ENCODE measurements at places on chromosomes 12 and 14.

DNA sequence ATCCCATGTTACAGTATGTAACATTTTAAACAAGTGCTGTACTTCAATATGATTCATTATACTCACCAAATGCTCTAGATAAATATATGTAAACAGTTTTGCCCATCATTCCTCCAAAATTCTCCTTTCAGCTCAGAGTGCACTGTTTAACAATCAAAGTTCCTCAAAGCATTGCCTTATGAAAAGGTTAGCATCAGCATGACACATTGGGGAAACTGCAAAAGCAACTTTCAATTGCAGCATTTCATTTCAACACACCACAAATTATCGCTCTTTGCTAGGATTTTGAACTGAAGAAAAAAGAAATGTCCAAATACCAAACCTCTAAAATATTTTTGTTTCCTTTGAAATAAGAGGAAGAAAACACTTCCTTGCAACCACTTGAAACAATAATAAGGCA lies 413.2 kb downstream of the FLRT2 start:
- DNase-seq = no peak

- DNase-seq = no peak
These were observed 28.6 kb upstream of the NR1H4 start for GRCh38 chr12:100445081-100445481.

DNA sequence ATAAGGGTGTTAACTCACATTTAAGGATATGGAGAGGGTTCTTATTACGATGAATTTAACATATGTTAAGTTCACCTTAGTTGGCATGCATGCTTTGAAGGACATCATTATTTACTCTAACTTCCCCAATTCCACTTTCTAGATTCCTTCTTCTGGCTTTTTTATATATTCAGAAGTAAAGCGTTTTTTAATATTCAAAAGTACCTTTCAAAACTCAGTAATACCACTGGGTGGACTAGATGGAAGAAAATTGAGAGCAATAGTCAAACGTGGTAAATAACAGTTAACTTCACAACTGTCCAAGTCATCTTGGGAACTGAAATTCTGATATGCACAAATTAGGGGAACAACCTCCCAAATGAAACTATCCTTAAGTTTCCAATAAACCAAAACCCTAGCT lies 9.1 kb downstream of the SINHCAF start:
- no peak for DNase-seq

DNA sequence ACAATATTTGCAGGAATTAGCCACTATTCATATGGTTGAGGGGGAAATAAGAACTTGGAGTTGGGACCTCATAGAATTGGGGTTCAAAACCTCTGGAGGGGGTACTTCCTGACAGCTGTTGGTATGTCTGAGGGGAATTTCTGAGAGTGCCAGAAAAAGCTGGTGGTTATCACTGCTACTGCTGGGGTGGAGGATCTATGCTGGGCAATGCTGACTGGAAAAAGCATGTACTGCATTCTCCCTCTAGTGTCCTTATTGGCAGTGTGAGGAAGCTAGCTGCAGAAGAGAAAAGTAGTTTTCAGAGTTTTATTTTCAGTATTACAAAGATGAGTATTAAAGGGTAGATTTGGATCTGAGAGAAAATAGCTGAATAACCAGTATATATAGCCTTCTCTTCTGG lies 88.8 kb downstream of the FUT8 start:
- DNase-seq = no peak

GRCh38 chr12:118287728-118288127 lies 85.0 kb downstream of the TAOK3 start:
- no peak for DNase-seq

GRCh38 chr12:109693653-109694600 lies 19.7 kb upstream of the FAM222A start:
- no peak for DNase-seq

DNA sequence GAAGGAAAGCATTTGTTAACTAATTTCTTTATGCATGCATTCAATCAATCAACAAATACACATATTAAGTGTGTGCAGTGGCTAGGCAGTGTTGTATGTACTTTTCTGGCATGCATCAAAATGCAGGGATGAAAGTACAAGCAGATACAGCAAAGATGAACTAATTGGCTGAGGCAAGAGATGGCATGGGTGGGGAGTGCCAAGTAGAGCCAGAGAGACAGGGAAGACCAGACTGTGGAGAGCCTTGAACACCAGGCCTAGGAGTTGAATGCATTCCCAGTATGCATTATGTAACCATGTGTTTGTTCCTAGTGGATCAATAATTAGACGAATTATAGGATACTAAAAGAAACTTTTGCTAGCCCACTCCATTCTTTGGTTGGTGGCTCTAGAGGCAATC lies 17.3 kb upstream of the LMNTD1 start:
- DNase-seq = no peak

DNA sequence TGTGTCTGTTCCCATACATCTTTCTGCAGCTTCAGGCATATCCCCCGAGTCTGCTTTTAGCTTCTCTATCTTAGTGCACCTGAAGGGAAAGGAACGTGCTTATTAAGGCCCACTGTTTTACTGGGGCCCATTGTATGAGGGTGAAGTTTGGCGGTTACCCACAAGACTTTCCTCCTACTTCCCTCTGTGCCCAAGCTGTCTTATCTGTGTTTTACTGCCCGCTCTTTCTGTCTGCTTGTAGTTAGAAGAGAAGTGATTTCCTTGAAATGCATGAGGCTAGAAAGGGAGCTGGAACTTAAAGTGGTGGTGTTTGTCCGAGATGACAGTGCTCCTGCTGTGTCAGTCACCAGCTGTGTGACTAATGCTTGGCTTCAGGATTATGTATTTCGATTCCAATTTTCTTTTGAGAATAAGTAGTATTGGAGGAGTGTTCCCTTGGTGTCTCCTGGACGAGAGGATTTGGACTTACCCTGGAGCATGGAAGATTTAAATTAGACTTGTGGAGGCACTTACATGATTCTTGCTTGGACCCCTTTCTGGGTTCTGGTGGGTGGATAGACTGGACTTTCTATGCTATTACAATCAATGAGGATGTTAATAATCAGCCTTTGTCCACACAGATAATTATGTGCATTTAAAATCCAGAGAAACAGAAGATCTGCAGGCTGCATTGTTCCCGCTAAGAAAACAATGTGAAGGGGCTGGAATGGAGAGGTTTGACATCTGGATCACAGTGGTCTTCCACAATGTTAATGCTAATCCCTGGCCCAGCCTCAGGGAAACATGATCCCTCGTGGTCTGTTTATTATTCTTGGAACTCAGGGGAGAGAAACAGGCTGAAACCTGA lies 13.9 kb upstream of the KRT86 start:
- DNase-seq = no peak

- DNase-seq = no peak
These were observed 89.8 kb downstream of the SLC15A5 start for GRCh38 chr12:16187660-16188059.

DNA sequence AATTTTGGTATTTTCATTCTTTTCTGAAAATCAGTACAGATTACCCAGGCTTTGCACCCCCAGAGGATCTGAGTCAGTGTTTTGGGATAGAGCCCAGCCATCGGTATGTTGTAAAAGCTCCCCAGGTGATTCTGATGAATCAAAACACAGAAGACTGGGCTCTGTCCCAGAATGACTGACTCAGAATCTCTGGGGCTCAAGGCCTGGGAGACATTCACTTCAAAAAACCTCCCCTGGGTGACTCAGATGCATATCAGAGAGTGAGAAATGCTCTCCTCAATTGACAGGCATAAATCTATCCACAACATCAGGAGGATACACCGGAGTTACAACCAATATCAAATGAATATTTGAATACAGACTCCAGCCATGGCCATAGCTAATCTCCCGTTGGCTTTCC lies 32.6 kb downstream of the SLC35F4 start:
- no peak for DNase-seq

DNA sequence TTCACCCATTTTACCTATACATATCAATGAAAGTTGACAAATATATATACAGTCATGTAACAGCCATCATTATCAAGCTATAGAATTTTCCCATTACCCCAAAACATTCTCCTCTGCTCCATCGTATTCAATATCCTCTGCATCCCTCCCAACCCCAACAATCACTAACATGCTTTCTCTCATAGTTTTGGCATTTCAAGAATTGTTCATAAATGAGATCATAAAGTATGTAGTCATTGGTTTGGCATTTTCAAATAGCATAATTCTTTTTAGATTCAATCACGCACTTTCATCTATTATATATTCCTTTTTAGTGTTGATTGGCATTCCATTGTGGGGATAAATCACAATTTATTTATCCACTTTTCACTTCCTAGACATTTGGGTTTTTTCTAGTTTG lies 866.0 kb upstream of the TMEM132C start:
- DNase-seq = no peak

- no peak for DNase-seq
These were observed 17.8 kb upstream of the MCRS1 start for GRCh38 chr12:49585477-49586459.

DNA sequence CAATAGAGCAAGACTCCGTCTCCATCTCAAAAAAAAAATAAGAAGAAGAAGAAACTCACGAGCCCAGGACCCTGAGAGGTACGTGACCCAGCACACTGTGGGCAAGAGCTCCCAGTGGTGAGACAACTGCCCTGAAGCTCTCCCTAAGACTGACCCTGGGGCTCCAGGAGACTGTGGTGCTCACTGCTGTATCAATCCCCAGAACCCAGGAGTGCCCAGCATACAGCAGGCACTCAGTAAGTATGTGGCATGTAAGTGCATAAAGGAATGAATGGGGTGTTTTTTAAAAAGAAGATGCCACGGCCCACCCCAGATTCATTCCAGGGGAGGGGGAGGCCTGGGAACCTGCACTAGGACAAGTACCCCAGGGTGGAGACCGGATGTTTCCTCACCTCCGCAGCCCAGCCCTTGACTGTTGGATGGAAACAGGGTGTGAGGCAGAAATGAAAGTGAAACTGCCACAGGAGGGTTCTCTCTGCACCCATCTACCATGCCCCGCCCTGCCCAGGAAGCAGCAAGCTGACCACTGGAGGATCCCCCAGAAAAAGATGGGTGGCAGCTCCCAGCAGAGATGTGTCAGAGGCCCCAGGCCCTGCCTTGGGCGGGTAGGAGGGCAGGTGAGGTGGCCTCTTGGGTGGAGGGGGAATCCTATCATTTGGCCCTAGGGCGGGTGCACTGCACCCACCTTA lies 12.2 kb downstream of the ITPK1 start:
- peak; percentile 74 for DNase-seq

DNA sequence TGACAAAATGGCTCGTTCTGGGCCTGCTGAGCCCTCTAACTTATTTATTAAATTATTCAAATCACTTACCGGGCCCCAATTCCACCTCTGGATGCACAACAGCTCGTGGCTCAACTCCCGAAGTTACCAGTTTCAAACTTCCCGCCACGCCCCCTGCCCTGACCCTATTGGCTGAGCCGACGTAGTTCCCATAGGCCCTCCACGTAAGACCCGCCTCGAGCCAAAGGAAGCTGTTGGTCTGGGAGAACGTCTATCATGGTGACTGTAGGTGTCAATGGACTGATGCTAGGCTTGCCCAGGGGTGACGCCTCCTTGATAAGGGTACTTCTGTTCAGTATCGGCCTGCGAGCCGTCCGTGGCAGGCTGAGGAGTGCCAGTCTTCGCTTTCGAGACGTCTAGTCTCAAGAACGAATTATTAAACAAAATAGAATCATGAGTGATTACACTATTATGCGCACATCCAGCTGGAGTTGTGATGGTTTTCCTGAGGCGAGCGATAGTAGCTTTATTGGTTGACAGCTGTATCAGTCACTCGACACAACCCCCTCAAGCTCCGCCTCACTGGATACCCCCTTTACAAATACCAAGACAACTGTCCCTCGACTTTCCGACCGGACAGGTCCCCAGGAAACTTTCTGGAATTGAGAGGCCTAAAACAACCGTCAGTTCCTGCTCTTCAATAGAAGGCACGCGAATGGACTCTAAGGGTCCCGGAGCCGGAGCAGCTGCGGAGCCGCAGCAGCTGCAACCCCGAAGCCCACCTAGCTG lies at the start of gene CDCA3:
TSS of gene CDCA3 (minus strand) at position 134 of the 768 bp plus-strand sequence. CDS start 334 bp downstream, outside the sequence.
- peak; percentile 96 for DNase-seq

- no peak for DNase-seq
These were observed 22.1 kb downstream of the MTHFD1 start for GRCh38 chr14:64410084-64410774.

- peak; percentile 37 for DNase-seq
These were observed 2.3 kb downstream of the DGKA start for GRCh38 chr12:55933169-55933798.

DNA sequence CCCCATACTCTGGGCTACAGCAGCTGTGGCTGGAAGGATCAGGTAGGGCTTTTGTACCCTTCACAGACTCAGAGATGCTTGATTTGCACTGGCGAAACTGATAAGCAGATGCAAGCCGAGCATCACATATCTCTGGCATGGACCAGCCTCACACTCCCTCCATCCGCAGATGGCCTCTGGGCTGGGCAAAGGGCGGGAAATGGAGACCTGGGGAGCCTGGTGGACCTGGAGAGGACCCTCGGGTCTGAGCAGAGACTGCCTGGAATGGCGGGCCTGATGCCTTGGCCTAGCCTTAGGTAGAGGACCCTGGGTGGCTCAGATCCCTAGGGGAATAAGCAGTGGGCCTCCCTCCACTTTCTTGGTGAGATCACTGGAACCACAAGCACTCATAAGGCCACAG lies 53.2 kb downstream of the GALNT16 start:
- DNase-seq = no peak

DNA sequence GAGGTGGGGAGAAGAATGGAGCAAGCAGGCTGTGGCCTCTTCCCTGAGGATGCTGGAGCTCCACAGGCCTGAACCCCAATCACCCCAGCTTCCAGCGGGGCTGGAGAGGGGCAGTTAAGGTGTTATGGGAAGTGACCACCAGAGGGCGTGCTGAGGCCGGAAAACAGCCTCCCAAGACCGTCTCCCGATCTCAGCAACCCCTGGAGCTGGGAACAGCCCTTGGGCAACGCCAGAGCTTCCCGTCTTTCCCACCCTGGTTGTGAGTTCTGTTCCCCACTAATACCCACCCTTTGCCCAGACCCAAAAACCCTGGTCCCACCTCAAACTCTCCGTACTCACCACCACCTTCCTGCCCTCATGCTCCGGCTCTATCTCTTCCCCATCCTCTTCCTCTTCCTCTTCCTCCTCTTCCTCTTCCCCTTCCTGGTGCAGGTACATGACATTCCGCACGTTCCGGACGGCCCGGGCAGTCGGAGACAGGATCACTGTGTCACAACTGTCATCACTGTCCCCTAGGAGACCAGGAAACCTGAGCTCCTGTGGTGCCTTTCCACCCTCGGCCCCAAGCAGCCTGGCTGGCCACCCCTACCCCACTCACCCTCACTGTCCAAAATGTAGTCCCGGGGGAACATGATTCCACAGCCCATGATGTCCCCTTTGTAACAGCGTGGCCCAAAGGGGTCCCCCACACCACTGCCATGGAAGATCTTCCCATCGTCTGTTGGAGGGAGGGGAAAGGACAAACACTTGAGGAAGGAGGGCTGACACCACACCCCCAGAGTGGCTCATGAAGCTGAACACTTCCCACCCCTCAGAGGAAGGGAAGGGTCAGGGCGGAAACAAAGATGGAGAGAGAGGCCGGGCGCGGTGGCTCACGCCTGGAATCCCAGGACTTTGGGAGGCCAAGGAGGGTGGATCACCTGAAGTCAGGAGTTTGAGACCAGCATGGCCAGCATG lies 12.9 kb downstream of the SPRYD3 start:
- peak; percentile 66 for DNase-seq

GRCh38 chr12:124713041-124713435 lies 145.6 kb upstream of the NCOR2 start:
- no peak for DNase-seq

GRCh38 chr14:101992708-101993107 lies 28.3 kb downstream of the DYNC1H1 start:
- no peak for DNase-seq

GRCh38 chr12:70549340-70550179 lies 87.7 kb downstream of the PTPRB start:
- no peak for DNase-seq
